Liver (tissue), 10 donors: ENCODE measurements at places on chromosomes 2 and 18. TPM values are rescaled to one million over a fixed set of nuclear protein-coding genes. Genes with fewer than 3 reads are reported as not detected.

- DNase-seq, result no peak
Measured at GRCh38 chr18:37397814-37398213, 167.8 kb downstream of the CELF4 start.

GRCh38 chr2:42087137-42087856 is 39.5 kb downstream of the PKDCC start:
- no peak for DNase-seq

- no peak for DNase-seq
Measured at GRCh38 chr2:64768491-64769005, 114.8 kb upstream of the SERTAD2 start.

DNA sequence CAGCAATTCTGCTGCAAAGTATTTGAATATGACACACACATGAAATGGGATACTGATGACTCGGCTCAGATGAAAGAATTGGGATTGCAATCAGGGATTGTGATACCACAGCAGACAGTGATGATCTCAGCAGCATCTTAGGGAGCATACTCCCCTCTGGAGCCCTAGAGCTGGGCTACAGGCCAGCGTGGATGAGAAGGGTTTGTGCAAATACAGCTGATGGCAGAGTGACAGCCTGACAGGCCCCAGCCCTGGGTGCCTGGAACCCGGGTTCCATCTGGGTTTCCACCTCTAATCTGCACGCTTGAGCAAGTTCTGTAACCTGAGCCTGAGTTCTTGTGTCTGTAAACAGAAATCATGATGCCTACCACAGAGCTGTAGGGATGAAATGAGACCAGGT is 418.0 kb downstream of the LRATD1 start:
- no peak for DNase-seq

DNA sequence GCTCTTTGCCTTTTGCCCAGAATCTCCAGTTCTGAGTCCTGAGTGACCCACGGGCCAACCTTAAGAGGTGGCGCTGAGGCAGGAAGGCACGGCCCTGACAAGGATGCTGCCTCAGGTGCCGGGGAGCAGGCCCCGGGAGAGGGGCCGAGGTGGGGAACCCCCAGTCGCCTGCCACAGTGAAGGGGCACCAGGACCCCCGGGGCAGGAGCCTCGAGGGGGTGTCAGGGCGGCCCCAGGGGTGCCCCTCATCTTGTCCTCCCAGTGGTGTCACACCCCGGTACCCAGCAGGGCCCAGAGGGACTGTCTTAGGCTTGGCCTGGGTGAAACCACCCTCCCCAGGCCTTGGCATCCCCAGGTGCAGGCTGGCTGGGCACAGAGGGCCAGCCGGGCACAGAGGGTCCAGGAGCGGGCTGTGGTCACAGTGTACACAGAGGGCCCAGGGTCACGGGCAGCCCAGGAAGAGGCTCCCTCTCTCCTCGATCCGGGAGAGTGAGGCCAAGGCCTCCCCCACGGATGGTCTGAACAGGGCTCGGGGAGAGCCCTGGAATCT is 1.0 kb downstream of the PDCD1 start:
- no peak for DNase-seq

GRCh38 chr18:74468547-74469061 is 11.5 kb upstream of the DIPK1C start:
- DNase-seq, result no peak

DNA sequence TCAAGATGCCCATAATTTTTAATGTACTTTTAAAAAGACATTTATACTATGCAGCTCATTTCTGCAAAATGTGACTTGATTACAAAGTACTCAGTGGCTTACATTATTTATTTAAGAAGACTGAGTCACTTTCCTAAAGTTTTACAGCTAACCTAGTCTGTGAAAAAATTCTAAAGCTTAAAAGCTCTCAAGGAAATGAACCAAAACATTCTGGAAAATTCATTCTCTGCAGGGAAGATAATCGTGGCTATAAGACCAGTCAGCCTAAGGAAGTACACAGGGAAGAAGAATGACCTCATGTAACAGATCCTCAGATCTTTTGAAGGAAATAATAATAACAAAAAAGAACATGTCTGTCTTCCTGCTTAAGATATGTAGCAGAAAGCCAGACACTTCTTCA is 232.1 kb upstream of the STK17B start:
- DNase-seq, result no peak

Gene DPP10
- 0.04 TPM for polyA plus RNA-seq

GRCh38 chr2:16487686-16488085 is 177.9 kb downstream of the CYRIA start:
- DNase-seq, result no peak

GRCh38 chr2:218893349-218894150 is 12.9 kb downstream of the WNT10A start:
- no peak for DNase-seq

Gene FOXI3
- polyA plus RNA-seq, result not detected

DNA sequence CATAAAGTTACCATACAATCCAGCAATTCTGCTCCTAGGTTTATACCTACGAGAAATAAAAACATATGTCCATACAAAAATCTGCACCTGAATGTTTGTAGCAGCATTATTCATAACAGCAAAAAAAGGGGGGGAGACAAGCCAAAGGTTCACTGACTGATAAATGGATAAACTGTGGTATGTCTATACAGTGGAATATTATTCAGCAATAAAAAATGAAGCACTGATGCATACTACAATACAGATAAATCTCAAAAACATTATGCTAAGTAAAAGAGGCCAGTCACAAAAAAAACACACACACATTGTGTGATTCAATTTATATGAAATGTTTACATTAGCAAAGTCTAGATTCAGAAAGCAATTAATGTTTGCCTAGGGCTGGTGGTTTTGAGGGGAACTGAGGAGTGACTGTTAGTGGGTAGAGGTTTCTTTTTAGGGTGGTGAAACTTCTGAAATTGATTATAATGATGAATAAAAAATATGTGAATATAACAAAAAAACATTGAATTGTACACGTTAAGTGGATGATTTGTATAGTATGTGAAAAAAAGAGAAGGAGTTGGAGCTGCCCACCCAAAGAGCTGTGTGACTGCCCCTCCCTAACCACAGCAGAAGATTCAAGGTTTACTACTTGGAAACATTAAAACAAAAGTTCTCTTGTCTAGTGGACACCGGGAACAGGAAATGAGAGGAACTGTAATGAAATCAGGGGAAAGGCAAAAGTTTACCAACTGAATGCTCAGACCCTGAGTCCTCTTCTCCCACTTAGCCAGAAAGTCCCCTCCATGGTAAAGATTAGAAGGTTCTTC is 13.4 kb downstream of the COLEC12 start:
- DNase-seq, result no peak

DNA sequence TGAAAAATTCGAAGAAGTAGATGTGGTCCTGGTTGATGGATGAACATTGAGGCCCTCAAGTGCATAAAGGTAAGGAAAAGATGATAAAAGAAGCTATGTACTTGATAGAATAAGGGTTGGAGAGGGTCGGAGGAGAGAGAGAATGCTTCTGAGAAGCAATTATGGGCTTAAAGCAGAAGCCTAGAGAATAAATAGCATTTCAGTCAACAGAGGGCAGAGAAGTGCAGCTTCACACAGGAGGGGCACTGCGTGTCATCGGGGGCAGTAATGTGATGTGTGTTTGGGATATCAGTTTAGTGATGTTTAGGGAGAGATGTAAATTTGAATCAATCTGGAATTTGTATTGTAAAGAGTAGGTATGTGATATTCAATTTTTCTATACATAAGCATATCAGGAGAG is 334.5 kb downstream of the PIK3C3 start:
- no peak for DNase-seq

GRCh38 chr2:54476852-54477251 is 20.7 kb downstream of the SPTBN1 start:
- no peak for DNase-seq

Gene FSHR
- not detected for polyA plus RNA-seq

- no peak for DNase-seq
Measured at GRCh38 chr2:100647709-100648108, 84.9 kb downstream of the PDCL3 start.

GRCh38 chr2:176753752-176754474 is 458.7 kb upstream of the HNRNPA3 start:
- no peak for DNase-seq

- no peak for DNase-seq
Measured at GRCh38 chr2:233650981-233651380, 14.7 kb downstream of the UGT1A10 start.

DNA sequence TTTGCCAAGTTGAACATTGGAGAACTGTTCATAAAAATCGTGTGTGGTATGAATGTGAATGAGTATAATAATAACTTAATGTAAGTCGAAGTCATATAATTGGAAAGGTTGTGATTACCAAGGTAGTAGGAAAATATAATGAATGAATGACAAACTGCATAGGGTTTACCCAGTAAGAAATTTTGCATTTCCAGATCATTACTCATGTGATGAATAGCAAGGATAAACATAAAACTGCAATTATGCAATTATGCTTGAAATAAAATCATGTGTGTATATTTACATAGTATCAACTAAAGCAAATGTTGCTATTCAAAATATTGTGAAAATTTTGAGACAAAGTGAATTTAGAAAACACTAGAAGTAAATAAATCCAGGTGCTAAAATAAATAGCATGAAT is 1108.7 kb upstream of the TMEFF2 start:
- no peak for DNase-seq

Gene CIB4
- not detected for polyA plus RNA-seq

Gene PDCD1
- polyA plus RNA-seq, result not detected

DNA sequence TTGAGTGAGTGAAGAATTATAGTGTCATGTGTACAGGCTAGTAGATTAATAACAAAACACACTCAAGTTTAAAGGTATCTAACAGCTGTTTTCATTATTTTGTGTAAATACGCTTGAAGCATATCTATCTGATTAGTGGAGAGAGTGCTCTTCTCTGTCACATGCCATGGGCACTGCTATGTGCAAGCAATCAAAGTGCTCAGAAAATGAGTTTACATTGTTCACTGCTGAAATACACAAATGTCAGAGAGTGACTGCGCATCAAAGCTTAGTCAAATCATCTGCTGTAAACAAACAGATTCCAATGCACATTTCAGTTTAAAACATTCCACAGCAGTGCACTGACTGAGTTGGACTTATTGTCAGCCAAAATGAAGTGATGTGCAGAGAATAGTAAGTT is 423.4 kb downstream of the ZEB2 start:
- DNase-seq, result no peak

GRCh38 chr2:172087780-172088244 is 2.5 kb downstream of the DLX1 start:
- no peak for DNase-seq

Gene CRYGD
- polyA plus RNA-seq, result not detected

- no peak for DNase-seq
Measured at GRCh38 chr2:221374234-221374633, 197.9 kb downstream of the EPHA4 start.

GRCh38 chr2:105425936-105426625 is 27.2 kb upstream of the FHL2 start:
- no peak for DNase-seq

GRCh38 chr2:207039225-207039624 is 99.9 kb downstream of the CPO start:
- DNase-seq, result no peak

DNA sequence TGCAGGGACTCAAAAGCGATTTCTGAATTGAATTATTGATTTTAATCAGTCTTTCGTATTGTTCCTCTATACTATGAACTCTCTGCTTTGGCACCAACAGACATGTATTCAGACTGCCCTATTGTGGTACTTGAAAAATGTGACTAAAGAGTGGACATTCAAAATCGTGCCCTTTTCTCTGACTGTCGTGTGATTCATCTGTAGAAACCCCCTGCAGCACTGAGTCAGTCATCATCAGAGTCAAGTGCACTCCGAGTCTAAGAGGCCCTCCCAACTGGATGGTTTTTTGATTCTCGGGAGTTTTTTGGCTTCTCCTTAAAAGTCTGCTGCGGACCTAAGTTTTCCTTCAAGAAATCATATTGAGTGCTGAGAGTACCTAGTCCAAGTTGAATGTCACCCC is 96.4 kb upstream of the FOSL2 start:
- no peak for DNase-seq
